ENCODE measurements at places on chromosomes 1 and 21. TPM values are rescaled to one million over a fixed set of nuclear protein-coding genes. Genes with fewer than 3 reads are reported as not detected.

Gene CLCNKA
- not detected for total RNA-seq

Gene LCA5L
- 1.6 TPM for total RNA-seq

Gene CELA2A
- 0.13 TPM for total RNA-seq

Gene ZBTB18
- 4.5 TPM for total RNA-seq

Gene PTPN7
- not detected for total RNA-seq

Gene ASPM
- total RNA-seq = 23.9 TPM

Gene LRRIQ3
- 0.51 TPM for total RNA-seq

Gene FABP3
- not detected for total RNA-seq

Gene TNFRSF8
- 0.10 TPM for total RNA-seq

Gene CLCA2
- total RNA-seq = not detected

Gene HSPA6
- total RNA-seq = 2.4 TPM

Gene OR10Z1
- not detected for total RNA-seq

Gene SCP2
- 45.5 TPM for total RNA-seq

Gene CLCA1
- not detected for total RNA-seq

Gene C1orf94
- total RNA-seq = not detected

Gene ITLN1
- not detected for total RNA-seq

Gene MACO1
- 7.8 TPM for total RNA-seq

Gene RPS8
- 1,548 TPM for total RNA-seq

Gene TRIM17
- not detected for total RNA-seq

Gene SGIP1
- not detected for total RNA-seq

Gene CA6
- not detected for total RNA-seq

Gene TAS1R2
- not detected for total RNA-seq

Gene NPHP4
- total RNA-seq = 5.7 TPM

Gene SPATA1
- total RNA-seq = 0.62 TPM

Gene KCNA3
- total RNA-seq = not detected

Gene SYCP1
- total RNA-seq = not detected

Gene YBX1
- total RNA-seq = 719 TPM

Gene LCE1D
- not detected for total RNA-seq

Gene CD48
- not detected for total RNA-seq

Gene RFX5
- 23.7 TPM for total RNA-seq

Gene TMEM52
- total RNA-seq = 1.0 TPM

Gene FOXO6
- total RNA-seq = 0.62 TPM

Gene FCAMR
- not detected for total RNA-seq

Gene SPATA17
- total RNA-seq = 2.8 TPM

Gene CTH
- 1.5 TPM for total RNA-seq

Gene DNALI1
- total RNA-seq = 0.07 TPM

Gene PRDM2
- 8.1 TPM for total RNA-seq

Gene CAMK2N1
- 36.9 TPM for total RNA-seq

Gene B3GALT5
- total RNA-seq = 0.24 TPM

Gene PARS2
- total RNA-seq = 4.8 TPM

Gene ADCY10
- 0.07 TPM for total RNA-seq

Gene ZNF683
- total RNA-seq = not detected

Gene HCN3
- total RNA-seq = 5.8 TPM

Gene LGR6
- total RNA-seq = 0.45 TPM

Gene GJA9
- not detected for total RNA-seq

Gene MIXL1
- 0.05 TPM for total RNA-seq

Gene THEM5
- total RNA-seq = not detected

Gene S100A12
- not detected for total RNA-seq
